Fibroblast of mammary gland (primary cell): ENCODE measurements at places on chromosomes 5 and 9.

GRCh38 chr5:149747141-149747832, 17.2 kb downstream of the PPARGC1B start:
- no peak for DNase-seq

- DNase-seq, result no peak
Measured at GRCh38 chr9:99406939-99407338, 184.9 kb downstream of the SEC61B start.

GRCh38 chr5:12392246-12392645, 488.0 kb upstream of the CTNND2 start:
- no peak for DNase-seq

- no peak for DNase-seq
Measured at GRCh38 chr5:155514105-155514563, 500.6 kb downstream of the KIF4B start.

DNA sequence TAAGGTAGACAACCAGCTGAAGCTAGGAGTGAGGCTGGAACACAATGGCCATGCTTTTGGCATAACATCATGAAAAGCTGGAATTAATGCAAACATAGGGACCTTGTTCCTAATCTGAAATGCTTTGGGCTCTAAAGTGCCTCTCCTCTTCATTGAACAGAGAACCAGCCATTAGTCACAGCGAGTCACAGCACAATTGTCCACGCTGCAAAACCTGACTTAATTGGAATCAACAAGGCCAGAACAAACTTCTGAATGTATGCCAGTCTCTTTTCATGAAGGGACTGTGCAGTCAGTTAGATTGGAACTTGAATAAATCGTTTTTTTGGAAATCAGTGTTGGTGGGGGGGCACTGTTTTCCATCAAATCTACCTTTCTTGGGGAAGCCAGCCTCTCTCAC, 96.5 kb downstream of the JAKMIP2 start:
- peak; percentile 65 for DNase-seq
